ENCODE measurements at places on chromosomes 2 and 18.

DNA sequence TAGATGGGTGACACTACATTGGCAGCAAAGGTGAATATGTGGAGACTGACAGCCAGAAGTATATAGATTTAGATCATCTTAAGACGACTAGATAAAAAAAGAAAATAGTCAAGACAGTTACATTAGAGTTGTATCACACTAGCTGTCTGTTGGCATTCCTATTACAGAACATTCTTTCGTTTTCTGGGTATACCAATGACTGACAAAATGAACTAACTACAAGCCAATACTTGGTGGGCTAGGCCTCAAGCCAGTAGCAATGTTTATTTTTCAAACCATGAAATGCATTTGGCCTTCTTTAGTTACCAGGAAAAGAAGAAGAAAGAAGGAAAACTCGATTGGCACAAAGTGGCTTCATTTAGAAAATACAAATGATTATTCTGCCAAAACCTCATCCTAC lies 944.9 kb upstream of the ZEB2 start:
- no peak for DNase-seq

DNA sequence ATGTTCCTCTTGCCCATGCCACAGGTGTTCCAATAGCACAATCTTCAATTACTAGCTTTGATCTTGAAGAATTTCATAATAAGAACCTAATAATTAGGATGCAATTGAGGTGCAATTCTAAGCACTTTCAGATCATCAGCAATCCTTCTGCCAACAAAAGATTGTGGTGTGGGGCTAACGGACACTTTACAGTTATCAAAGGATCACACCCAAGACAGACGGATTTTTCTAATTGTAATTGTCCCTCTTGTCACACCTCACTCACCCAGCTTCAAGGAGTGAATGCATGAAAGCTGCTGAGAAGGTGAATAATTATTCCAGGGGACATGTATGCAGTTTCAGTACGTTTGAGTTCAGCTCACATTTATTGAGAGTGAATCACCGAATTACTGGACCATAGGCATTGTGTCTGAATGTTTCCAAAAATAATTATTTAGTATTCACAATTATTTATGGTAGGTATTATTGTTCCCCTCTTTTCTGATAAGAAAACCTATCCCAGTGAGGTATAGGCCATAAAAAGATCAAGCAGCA lies 438.5 kb upstream of the TRIB2 start:
- no peak for DNase-seq

DNA sequence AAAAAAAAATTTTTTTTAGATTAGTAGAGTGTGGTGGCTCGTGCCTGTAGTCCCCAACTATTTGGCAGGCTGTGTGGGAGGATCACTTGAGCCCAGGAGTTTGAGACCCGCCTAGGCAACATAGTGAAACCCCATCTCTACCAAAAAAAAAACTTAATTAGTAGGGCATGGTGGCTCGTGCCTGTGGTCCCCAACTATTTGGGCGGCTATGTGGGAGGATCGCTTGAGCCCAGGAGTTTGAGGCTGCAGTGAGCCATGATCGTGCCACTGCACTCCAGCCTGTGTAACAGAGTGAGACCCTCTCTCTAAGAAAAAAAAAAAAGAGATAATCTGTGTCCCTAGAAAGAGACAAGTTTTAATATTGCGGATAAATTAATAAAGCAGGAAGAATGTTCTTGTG lies 8.8 kb downstream of the GPR55 start:
- DNase-seq = no peak

- no peak for DNase-seq
These were observed 814.1 kb upstream of the SALL3 start for GRCh38 chr18:78165525-78165924.

DNA sequence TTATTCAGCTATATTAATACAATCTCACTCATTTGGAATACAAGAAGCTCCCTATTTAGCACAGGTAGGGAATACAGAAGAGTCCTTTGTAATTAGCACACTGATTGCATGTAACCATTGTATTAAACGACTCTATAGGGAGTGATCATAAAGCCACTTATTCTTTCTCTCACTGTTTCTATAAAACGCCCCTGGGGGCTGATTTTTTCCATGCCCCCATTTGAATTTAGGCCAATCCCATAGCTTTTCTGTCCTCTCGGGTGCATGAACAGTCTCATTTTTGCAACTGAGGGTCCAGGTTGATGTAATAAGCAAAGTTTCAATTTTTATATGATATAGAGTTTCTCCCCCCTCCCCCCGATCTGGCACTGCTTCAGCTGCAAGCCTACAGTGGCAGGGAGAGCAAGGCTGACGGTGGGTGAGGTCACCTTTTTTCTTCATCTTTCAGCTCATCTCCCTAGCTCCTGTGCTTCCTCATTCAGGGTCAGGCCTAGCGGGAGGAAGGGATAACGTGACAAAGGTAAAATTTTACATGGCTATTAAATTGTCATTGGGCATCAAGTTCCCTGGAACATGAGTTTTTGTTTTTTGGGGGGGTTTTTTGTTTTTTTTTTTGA lies 45.7 kb downstream of the GAD1 start:
- DNase-seq = no peak

DNA sequence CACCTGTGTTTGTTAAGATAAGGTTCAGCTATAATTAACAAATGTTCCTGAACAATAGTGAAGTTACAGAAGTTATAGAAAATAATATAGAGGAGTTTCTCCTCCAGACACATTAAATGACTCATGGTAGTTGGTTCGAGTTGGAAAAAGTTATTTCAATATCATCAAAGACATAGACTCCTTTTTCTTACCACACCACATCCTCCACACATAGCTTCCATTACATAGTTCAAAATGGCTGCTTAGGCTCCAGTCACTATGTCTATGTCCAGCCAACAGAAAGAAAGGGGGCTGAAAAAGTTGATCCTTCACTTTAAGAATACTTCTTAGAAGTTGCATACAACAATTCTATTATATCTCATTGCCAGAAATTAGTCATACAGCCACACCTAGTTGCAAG lies 50.7 kb downstream of the DYNAP start:
- DNase-seq = no peak

DNA sequence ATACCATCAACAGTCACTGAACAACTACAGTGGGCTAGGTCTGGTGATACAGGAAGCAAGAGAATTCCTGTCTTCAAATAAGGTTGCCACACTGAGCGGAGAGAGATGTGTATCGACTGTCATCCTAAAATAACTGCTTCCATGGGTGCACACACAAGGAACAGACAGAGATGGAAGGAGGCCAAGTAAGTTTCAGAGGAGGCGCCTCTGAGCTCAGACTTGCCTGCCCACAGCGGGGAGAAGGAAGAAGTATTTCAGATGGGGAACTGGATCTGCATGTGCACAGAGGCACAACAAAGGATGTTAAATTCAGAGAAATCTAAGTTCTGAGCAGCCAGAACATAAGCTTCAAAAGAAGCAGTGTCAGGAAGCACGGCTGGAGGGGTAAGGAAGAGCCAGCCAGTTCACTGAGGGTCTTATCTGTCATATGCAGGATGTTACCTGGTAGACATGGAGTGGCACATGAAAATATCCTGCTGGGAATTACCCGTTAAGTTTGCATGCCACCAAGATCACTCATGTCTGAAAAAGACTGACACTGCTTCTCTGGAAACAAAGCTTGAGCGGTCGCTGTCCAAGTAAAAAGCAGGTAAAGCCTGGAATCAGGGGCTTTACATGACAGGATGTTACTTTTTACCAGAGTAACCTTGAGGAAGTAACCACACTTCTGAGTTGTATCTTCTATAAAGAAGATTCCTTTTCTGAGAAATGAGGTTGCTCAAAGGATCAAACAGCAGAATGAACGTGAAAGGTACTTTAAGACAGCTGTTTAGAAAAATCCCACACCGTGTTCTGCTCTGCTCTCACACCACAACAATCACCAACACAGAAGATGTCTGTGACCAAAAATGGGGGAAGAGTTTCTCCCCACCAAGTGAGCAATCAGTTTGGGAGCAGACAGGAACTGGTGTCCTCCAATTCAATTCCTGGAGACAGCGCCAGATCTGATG lies 260.2 kb downstream of the NBAS start:
- peak; percentile 55 for DNase-seq

DNA sequence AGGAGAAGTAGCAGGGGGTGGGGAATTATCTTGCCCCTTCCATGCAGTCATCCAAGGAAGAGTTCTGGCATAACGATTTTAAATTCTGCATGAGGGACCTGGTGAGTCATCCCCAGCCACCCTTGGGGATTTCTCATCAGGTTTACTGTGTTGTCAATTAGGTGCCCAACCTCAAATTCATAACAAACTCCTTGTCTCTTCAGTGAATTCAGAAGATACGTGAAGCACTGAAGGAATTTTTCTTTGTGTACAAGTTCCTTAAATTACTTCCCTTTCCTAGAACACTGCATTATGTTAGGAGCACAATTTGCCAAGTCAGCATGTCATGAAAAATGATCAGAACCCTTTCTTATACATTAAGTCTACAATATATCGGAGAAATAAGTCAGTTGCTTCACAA lies 70.8 kb upstream of the NOSTRIN start:
- peak; percentile 7 for DNase-seq

DNA sequence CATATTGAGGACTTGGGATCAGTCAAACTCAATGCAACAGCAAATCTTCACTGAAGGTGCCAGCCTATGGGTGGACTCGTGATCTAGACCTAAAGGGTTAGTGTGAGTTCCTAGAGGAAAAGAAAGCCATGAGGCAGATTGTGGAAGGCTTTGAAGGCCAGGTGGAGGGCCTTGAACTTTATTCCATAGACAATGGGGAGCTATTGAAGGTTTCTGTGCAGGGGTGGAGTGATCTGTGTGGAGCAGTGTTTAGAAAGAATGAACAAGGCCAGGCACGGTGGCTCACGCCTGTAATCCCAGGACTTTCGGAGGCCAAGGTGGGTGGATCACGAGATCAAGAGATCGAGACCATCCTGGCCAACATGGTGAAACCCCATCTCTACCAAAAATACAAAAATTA lies 61.5 kb downstream of the EPAS1 start:
- DNase-seq = no peak

DNA sequence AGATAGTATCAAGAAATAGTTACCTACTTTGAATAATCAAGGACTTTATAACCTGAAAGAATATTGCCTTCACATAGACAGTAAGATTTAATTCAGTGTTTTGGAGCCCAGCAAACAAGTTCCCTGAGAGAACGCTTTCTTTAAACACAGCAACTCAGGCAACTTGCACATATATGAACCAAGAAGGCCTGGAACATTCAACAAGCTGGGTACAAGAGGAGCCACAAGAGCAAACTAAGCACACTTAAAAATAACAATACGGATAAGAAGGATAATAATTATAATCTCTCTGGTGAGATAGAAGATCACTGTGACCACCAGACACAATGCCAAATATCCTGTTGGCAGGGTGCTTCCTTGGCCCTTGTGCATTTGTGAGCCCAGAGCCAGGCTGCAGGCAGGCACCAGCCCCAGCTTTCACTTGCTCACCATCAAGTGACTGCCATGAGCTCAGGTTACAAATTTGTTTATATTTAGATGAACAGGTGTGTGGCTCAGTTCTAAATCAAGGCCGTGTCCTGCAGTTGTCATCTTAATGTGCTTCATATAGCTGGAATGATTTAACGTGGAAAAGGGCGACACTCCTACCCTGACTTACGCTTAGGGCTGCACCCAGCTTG lies 446.6 kb downstream of the IRS1 start:
- no peak for DNase-seq

GRCh38 chr2:136010126-136010525 lies 24.7 kb upstream of the DARS1 start:
- DNase-seq = peak; percentile 60

GRCh38 chr2:217953011-217953481 lies 49.7 kb downstream of the TNS1 start:
- no peak for DNase-seq

- DNase-seq = peak; percentile 76
These were observed 23.8 kb upstream of the SERPINB12 start for GRCh38 chr18:63518178-63519012.

DNA sequence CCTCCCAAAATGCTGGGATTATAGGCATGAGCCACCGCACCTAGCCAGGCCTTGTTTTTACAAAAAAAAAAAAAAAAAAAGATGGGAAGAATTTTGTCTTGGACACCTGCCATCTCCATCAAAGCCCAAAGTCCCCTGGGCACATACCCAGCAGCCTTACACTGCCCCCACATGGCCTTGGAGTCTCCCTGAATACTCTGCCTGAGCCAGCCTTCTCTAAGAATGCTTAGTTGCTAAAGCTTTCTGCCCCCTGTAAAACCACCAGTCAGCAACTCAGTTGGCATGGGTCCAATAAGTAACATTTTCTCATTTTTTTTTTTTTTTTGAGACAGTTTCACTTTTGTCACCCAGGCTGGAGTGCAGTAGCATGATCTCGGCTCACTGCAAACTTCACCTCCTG lies 40.6 kb downstream of the SPC25 start:
- DNase-seq = peak; percentile 49

DNA sequence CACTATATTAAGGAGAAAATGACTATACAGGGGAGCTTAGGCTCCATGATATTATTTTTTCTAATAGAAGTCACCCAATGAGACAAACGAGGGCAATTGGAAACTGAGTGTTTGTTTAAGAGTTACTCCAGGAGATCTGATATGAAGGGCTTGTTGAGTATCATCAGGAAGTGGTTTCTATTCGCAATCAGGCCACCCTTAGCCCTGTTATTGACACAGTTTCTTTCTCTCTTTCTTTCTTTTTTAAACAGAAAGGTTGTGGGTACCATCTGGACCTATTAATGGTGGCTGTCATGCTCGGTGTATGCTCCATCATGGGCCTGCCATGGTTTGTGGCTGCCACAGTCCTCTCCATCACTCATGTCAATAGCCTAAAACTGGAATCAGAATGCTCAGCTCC lies 117.3 kb downstream of the DPP4 start:
- no peak for DNase-seq

DNA sequence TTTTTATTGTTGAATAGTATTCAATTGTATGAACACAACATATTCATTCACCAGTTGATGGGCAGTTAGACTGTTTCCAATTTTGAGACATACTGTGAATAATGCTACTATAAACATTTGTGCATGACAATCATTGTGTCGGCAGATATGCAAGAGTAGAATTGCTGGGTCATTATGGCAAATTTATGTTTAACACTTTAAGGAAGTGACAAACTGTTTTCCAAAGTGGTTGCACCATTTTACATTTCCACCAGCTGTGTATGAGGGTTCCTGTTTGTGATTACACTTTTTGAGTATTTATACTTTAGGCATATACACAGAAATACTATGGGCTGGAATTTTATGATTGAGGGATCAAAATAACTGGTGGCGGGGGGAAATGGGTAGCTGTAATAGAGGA lies 61.2 kb downstream of the MAP4K3 start:
- no peak for DNase-seq

DNA sequence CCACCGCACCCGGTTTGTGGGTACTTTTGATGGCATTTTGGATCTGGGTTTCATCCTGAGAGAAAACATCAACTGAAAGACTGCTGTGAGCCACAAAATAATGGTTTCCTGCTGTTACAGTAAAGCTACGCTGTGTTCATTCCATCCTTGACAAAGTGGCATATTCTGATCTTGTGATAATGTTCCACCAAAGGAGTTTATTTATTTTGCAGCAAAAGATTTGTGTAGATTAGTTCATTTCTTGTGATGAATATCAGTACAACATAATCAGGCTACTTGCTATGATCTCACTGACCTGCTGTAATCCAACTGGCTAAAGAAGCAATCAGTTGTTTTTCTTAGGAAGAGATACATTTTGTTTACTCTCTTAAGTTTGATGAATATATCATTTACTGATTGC lies 45.0 kb downstream of the EEF1B2 start:
- DNase-seq = no peak
